ENCODE measurements at places on chromosomes 6 and 20. TPM values are rescaled to one million over a fixed set of nuclear protein-coding genes. Genes with fewer than 3 reads are reported as not detected.

Gene COL20A1
- not detected for total RNA-seq

Gene CFB
- total RNA-seq, result 2.6 TPM

Gene JPH2
- total RNA-seq, result under 0.01 TPM

Gene OPRM1
- not detected for total RNA-seq

Gene CNPY3
- 14.0 TPM for total RNA-seq

Gene PRRT1
- total RNA-seq, result not detected

Gene SIRPD
- total RNA-seq, result not detected

Gene LPA
- 0.26 TPM for total RNA-seq

Gene OR2H1
- total RNA-seq, result not detected

Gene PAK5
- total RNA-seq, result not detected

Data from bronchial epithelial cell (primary cell).